ENCODE measurements at places on chromosomes 13 and 19.

DNA sequence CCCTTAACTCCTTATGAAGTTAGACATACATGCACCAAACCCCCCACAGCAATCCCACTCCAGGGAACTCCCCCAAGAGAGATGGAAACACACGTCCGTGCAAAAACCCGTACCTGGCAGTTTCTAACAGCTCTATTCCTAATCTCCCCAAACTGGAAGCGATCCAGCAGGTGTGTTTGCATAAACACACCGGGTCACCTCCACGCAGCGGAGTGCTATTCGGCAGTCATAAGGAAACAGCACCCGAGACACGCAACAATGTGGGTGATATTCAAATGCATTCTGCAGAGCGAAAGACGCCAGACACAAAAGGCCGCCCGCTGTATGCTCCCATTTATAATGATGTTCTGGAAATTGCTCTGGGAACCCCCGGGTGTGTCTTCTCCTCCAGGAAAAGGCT, 6.8 kb upstream of the ZNRF4 start:
- DNase-seq, result no peak

DNA sequence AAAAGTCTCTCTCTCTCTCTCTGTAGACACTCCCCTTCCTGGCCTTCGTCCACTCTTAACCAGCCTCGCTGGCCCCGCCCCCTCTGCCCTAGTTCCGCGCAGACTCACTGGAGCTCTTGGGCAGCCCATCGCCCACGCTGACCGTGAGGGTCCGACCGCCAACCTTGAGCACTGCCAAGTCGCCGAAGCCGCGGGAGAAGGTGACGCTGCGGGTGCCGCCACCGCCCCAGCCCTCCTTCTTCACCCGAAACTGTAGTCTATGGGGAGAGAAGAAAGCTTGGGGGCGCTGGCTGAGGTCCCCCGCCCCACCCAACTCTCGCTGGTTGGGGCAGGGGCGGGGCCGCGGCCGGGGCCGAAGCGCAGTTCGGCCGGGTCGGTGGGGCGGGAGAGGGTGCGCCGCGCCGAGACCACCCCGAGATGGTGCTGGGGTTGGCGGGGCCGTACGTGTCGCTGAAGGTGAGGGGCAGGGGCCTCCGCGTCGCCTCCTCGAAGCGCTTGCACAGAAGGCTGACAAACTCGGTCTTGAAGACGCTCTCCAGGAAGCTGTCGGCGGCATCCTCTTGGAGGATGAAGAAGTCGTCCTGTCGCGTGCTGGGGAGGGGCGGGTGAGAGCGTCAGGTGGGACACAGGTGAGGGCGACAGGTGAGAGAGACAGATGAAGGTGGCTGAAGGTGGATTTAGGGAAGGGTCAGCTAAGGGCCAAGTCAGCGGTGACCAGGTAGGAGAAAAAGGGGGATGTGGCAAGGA, 12.6 kb upstream of the ZNF414 start:
- DNase-seq, result peak; percentile 98

DNA sequence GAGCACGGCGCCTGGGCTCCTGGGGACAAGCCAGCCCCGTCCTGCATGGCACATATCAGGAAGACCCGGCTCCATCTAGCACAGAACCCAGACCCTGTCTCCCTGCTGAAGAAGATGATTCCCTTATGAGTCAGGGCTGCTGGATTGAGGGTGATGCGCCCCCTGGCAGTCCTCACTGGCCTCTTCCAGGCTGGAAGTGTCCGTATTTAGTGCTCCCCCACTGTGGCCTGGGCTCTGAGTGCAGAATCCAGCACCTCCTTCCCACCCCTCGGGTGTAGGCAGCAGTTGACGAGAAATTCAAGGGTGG, 14.9 kb downstream of the COMP start:
- no peak for DNase-seq

DNA sequence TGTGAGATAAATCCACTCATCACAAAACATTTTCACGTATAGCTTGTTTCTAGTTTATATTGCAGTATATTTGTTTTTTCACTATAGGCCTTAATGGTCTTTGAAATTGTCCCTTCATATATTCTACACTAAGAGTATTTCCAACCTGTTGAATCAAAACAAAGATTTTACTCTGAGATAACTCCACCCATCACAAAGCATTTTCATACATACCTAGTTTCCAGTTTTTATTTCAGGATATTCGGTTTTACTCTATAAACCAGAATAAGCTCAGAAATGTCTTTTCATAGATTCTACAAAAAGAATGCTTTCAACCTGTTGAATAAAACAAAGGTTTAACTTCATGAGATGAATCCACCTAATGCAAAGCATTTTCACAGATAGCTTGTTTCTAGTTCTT, 1528.7 kb downstream of the UQCRFS1 start:
- no peak for DNase-seq

- DNase-seq, result no peak
Measured at GRCh38 chr19:2902590-2903218, 2.0 kb downstream of the ZNF57 start.

DNA sequence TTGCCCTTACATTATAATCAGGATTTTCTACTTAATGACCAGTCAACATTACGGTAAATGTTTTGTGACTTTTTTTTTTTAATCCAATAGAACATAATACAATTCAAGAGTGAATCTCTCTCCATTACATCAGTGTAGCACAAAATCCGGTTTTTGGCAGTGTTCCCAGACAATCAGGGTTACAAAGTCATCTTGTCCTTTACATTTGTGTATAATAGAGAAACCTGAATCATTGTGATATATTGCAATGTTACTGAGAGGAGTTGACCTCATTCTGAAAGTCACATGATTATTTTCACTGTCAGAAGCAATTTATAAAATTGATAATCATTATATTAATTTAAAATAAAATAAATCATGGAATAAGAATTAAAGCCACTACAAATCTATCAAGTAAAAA, 1346.0 kb upstream of the SPRY2 start:
- DNase-seq, result no peak

- no peak for DNase-seq
Measured at GRCh38 chr13:76214001-76214400, 577.9 kb downstream of the LMO7 start.

DNA sequence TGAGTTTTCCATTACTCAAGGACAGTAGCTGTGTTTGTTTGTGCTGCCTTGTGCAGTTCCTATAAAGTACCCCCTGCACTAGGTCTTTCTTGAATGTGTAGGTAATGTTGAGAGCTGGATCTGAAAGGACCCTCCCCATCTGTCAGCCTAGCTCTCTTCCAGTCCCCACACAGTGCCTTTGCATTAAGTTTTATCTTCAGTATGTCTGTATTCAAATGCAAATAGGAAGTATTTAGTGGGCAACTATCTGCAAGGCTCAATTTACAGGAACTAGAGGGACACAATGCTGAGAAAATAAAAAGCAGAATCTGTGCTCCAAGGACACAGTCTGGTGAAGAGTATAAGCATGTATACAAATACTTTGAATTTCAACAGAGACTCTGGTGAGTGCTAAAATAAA, 558.5 kb downstream of the RFC3 start:
- DNase-seq, result no peak

- DNase-seq, result peak; percentile 5
Measured at GRCh38 chr13:109954441-109954840, 168.1 kb upstream of the IRS2 start.

DNA sequence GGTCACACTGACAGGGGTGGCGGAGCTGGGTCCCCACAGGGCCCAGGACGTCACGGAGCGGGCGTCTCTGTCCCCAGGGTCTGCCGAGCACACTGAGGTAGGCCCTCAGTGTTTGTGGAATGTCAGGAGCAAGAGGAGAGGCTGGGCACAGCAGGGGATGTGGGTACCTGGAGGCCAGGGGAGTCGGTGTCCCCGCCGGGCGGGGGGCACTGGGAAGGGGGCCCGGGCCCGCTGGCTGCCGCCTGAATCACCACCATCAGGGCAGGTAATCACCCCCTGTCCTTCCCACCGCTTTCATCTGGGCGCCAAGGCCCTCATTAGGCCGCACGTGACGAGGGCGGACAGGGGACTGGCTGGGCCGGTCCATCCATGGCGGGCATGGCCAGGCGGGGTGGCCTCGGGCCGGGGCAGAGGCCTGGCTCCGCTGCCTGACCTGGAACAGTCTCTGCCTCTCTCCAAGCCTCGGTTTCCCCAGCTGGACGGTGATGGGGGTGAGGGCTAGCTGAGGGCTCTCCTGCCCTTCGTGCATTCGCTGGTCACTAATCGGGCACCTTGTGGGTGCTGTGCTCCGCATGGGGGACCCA, 1.0 kb downstream of the FGF22 start:
- DNase-seq, result no peak

DNA sequence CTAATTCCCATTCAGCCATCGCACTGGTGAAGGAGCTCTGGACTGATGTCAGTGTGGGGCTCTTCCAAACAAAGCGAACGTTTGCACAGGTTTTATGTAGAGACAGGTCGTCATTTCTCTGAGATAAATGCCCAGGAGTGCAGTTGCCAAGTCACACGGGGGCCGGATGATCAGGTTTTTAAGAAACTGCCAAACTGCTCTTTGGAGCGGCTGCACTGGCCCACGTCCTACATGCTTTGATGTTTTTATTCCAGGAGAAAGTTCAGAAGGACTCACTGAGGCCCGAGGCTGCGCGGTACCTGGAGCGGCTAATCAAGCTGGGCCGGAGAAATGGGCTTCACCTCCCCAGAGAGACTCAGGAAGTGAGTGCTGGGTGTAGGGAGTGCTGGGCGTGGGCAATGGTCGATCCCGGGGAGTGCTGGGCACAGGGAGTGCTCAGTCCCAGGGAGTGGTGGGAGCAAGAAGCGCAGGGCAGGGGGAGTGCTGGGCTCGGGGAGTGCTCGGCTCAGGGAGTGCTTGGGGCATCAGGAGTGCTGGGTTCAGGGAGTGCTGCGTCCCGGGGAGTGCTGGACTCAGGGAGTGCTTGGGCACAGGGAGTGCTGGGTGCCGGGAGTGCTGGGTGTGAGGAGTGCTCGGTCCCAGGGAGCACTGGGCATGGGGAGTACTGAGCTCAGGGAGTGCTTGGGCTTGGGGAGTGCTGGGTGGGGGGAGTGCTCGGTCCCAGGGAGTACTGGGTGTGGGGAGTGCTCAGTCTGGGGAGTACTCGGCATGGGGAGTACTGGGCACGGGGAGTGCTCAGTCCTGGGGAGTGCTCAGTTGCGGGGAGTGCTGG, 10.7 kb downstream of the THOP1 start:
- no peak for DNase-seq

- DNase-seq, result no peak
Measured at GRCh38 chr13:73894995-73895571, 239.1 kb downstream of the KLF12 start.

DNA sequence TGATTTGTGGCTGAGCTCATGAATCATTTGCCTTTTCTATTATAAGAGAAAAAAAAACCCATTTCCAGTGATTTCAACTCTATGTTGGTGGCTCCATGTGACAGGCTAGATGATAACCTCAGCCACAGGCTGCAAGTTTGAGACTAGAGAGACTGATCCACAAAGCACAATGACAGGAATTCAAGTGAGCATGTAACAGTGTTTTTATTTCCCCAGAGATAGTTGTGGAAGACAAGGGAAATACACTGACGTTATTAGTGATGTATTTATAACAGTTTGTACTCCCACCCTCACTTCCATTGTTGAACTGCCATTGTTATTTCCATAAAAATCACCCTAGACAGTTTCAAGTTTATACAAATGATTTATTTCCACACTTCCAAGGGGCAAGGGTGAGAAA, 27.9 kb upstream of the EDNRB start:
- DNase-seq, result no peak

- DNase-seq, result no peak
Measured at GRCh38 chr19:42846597-42846996, 32.9 kb downstream of the PSG1 start.

DNA sequence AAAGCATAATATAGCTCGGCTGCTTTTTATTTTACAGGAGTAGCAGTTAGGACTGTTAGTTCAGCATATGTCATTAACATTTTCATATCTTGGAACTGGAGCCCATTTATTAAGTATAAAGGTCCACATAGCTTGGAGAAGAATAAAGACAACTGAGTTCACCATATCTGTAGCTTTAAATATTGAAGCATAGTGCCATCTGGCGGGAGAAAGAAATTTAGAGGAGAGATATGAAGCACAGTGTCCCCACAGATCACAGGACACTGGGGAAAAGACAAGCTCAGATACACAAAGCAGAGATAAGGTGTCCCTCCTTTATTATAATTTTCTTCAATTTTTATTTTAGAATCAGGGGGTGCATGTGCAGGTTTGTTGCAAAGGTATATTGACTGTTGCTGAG, 104.7 kb upstream of the FREM2 start:
- no peak for DNase-seq

DNA sequence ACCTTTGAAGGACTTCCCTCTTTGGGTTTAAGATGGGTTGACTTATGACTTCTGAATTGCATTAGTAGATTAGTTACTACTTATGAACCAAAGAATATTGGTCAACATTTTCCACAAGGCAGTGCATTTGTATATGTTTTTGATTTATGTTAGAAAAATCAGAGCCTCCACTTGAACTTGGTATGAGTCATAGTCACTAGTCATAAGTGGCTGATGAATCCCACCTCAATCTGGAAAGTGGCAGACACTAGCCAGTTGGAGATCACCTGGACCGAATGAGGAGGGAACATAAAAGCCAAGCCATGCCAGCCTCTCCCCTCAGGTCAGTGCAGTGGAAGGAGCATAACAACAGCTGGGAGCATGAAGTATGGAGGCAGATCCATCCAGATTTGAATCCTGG, 39.3 kb upstream of the SPART start:
- no peak for DNase-seq

DNA sequence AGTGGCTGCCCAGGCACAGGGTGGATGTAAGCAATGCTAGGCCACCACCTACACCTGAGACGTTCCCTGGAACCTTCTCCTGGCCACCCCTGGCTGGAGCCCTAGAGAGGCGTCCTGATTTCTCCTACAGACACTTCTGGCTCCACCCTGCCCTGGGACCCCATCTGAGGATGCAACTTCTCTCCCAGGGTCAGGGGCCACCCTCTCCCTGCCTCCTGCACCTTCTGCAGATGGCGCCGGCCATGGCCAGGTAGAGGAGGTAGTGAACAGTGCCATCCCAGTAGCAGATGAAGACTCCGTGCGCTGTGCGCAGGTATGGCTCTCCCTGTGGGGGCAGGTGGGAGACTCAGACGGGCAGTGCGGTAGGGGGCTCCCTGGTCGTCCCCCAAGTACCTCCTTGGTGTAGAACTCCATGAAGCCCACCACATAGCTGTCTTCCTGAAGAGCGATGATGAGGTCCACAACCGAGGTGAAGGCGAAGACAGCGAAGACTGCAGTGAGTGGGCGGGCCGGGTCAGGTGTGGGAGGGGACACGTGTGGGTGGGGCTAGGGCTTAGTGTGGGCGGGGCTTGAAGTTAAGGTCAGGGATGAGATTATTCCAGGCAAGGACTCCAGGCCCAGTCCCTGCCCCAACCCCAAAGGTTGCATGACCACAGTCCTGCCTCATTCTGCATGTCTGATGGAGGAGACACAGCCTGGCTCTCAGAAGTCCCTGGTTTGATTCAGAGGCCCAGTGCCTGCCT, 3.0 kb downstream of the TM6SF2 start:
- DNase-seq, result peak; percentile 80

GRCh38 chr19:16041299-16041990, 34.9 kb upstream of the TPM4 start:
- peak; percentile 97 for DNase-seq

DNA sequence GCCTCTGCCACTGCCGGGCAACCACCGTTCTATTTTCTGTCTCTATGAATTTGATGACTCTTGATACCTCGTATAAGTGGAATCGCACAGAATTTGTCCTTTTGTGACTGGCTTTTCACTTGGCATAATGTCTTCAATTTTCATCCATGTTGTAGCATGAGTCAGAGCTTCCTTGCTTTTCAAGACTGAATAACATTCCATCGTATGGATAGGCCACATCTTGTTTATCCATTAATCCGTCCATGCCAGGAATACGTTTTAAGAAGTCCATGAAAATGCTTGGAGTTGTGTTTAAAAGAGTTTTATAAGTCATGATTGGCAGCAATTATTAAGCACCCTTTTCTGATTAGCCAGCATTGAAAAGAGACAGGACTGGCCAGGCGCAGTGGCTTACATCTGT, 53.6 kb upstream of the CLDN10 start:
- no peak for DNase-seq

Measured in endodermal cell (in vitro differentiated cells).